ENCODE measurements at places on chromosomes 2 and 18.
A peak's percentile ranks its signal among the peaks of the same experiment; 100 is the strongest.

DNA sequence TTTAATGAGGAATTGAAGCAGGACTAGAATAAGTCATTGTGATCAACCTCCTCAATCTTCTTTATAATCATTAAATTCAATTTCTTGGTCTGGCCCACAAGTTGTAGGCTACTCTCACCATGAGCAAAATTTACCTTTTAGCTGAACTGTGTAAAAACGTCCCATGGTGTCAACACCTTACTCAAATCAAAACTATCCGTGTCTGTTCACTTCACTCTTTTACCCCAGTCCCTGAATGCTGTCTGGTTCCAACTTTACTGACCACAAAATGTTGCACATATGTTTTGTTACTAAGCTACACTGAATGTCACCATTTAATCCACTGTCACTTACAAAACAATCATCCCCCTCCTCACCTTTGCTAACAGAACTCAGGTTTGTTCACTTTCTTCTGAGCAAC lies 951.6 kb upstream of the SLC39A10 start:
- no peak for DNase-seq

DNA sequence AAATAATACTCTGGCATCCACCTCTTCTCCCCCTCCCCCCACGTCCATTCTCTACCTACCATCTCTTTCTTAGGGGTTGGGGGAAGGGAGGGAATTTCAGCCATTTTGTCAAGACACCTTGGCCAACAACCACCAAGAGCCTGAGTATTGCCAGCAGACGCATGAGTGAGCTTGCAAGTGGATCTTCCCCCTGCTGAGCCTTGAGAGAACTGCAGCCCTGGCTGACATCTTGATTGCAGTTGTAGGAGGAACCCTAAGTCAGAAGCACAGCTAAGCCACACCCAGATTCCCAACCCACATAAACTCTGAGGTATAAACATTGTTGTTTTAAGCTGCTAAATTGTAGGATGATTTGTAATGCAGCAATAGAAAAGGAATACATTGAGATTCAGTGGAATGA lies 165.6 kb downstream of the TMEFF2 start:
- DNase-seq = no peak

- no peak for DNase-seq
These were observed 147.5 kb upstream of the SESTD1 start for GRCh38 chr2:179412112-179412511.

GRCh38 chr2:188976545-188977268 lies 2.5 kb downstream of the COL3A1 start:
- no peak for DNase-seq

- DNase-seq = no peak
These were observed 833.2 kb upstream of the CHAC2 start for GRCh38 chr2:52934323-52934898.

DNA sequence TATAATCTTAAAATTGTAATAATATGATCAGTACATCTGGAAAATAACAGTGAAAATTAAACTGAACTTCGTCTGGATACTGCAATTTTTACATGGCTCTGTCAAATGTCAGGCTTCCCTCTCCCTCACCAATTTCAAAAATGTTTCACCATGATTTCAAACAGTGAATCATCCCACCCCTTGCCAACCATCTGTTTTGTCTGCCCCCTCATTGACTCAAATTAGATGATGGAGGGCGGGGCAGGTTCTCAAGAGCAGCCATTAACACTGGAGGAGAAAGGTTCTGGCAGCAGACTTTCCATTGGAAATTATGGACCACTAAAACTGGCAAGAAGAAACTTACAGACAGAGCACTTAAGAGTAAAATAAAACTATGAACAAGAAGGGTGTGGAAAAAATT lies 1195.7 kb upstream of the ZEB2 start:
- DNase-seq = no peak

- no peak for DNase-seq
These were observed 47.1 kb upstream of the CREB1 start for GRCh38 chr2:207482630-207483029.

- no peak for DNase-seq
These were observed 70.6 kb downstream of the CCDC178 start for GRCh38 chr18:33369711-33370449.

DNA sequence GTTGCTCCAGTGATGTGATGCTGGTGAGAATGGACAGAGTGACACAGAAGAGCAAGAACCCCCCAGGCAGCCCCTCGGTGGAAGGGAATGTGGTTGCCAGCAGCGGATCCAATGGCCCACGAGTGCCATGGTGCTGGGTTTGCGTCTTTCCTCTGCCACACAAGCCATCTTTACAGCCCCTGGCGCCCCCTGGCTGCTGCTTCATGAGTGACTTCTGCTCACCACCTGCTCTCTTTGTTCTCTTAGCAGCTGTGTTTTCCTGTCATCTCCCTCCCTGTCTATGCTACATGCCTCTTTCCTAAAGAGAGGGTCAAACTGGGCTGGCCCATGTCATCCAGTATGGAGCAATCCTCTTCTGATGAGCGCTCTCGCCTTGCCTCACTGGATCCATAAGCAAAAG lies 300.0 kb upstream of the SMIM21 start:
- DNase-seq = no peak

DNA sequence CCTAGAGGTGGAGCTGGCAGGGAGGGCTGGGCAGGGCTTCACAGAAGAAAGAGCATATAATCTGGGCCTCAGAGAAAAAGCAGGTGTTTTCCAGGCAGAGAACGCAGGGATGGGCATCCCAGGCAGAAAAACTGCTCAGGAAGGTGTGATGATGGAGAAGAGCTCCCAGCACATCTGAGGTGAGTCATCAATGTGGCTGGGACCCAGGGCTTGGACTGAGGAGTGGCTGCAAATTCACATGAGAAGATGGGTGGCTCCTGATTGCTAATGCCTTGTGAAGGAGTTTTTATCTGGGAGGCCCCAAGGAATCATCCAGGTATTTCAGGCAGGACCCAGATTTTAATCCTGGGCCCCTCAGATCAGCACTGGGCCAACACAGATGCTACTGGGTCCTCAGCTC lies 10.2 kb downstream of the IL1F10 start:
- DNase-seq = no peak

GRCh38 chr2:236631281-236631855 lies 61.7 kb downstream of the ACKR3 start:
- no peak for DNase-seq

DNA sequence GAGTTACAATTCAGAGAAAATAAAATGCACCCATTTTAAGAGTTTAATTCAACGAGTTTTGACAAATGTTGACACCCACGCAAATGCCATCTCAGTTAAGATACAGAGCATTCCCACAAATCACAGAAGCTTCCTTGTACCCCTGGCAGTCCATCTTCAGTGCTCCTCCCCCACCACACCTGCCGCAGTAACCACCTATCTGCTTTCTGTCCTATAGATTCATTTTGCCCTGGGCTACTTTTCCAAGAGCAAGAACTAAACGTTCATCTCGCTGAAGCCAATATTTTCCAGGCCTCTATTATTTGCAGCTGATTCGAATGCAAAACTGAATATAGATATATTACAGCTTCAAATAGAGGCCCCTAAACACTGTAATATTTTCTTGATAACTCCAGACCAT lies 13.4 kb upstream of the HPCAL1 start:
- no peak for DNase-seq

DNA sequence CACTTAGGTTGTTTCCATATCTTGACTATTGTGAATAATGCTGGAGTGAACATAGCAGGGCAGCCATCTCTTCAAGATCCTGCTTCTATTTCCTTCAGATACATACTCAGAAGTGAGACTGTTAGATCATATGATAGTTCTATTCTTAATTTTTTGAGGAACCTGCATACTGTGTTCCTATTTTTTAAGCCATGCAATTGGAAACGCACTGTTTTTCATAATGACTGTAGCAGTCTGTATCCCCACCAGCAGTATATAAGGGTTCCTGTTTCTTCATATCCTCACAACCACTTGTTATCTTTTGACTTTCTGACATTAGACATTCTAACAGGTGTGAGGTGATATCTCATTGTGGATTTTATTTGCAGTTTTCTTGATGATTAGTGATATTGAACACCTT lies 15.5 kb downstream of the NEURL3 start:
- no peak for DNase-seq

DNA sequence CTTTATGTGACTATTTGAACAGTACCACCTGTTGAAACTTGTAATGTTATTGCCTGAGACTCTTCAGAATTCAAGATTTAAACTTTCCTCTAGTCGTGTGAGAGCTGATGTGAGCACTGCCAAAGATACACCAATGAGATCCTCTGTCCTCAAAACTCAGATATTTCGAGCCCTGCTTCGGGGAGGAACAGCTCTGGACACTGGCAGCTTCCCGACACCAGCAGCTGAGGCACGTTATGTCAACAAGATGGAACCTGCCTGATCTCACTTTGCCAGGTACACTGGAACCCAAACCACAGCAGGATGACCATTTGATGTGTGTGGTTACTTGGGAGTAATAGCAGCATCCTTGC lies 319.9 kb upstream of the RBMS1 start:
- DNase-seq = no peak

GRCh38 chr2:82803307-82803706 lies 1655.8 kb downstream of the SUCLG1 start:
- DNase-seq = no peak

GRCh38 chr2:214127571-214127970 lies 283.3 kb upstream of the VWC2L start:
- DNase-seq = no peak

DNA sequence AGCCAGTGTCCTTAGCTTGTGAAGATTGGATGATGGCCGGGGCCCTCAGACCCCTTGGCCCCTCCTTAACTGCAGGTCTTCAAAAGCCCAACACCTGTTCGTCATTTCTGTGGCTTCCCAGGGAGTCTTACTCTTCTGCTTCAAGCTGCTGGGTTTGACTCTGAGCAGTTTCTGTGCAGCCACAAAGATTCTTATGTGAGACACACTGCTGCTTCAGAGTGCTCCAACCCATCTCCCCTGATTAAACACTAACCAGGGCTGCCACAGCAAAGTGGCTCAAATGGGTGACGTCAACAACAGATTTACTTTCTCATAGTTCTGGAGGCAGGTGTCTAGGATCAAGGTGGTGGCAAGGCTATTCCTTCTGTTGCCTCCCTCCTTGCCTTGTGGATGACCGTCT lies 40.8 kb downstream of the TSN start:
- no peak for DNase-seq

DNA sequence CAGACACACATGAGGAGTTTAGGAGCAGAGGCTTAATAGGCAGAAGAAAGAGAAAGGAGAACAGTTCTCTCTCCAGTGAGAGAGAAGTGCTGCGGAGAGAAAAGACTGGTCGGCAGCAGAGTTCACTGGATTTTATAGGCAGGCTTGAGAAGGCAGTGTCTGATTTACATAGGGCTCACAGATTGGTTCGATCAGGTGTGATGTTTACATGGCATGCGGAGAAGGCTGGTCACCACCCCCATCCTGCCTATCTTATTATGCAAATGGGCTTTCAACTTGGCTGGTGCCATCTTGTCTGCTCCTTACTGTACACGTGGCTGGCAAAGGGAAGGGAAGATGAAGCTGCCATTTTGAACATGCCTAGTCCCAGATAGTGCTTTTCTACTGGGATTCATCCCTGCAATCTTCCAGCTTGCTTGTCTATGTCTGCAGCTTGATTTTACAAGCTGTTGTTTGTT lies 113.4 kb downstream of the AP1S3 start:
- DNase-seq = no peak

DNA sequence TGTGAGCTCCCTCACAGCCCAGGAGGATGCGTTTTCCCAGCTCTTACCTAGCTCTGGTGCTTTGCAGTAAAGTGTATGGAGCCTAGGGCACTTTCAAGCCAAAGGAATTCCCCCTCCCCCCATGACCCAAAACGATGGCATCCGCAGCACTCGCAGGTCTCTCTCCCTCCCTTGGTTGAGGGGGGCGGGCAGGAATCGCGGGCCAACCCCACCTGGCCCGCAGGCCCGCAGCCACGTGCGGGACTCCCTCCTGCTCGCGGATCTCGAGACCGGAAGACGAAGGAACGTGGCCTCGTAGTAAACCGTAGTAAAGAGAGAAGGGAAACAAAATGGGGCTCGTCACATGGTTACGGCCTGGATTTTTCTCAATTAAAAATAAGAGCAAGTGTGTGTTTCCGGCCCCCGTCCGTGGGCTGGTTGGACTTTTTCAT lies 8.5 kb downstream of the IRS1 start:
- DNase-seq = no peak

DNA sequence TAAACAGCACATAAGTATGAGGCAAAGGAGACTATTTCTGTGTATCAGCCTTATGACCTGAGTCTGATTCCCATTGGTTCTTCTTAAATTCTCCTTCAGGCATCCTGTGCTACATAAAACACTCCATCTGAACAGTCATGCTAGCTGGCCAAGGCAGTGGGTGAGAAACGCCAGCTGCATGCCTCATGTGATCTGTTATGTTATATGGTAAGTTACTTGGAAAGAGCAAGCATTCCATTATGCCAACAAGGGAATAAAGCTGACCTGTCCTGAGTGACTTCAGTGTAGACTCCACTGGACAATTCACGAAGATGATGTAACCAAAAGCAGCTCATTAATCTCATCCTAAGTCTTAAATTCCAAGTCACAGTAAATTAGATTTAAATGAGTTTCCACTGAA lies 216.5 kb upstream of the FN1 start:
- DNase-seq = no peak

DNA sequence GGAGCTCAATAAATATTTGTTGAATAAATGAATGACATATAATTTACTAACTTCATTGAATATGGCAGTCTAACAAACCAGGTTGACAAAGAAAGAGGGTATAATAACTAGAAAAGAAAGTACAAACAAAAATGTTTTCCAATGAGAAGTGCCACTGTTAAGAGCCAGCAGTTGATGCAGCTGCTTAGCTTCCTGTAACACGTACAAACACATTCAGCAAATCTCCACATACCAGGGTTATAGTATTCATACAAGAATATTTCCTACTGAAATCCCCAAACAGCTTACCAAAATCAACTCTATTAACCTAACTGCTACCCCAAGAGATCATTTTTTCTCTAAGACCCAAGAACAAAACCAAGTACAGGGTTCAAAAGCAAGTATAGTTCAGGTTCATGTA lies 77.7 kb downstream of the THADA start:
- DNase-seq = no peak

- peak; percentile 13 for DNase-seq
These were observed at the start of gene ACVR2A for GRCh38 chr2:147844697-147845410. Gene ACVR2A, plus strand, starts transcription at chr2:147845029. Its CDS starts 124 bp downstream, at chr2:147845153.

GRCh38 chr2:68714866-68715265 lies 19.7 kb upstream of the ARHGAP25 start:
- DNase-seq = no peak

GRCh38 chr18:6331872-6332271 lies 82.8 kb downstream of the L3MBTL4 start:
- no peak for DNase-seq

Data from effector memory CD8-positive, alpha-beta T cell (primary cell).